ENCODE measurements at places on chromosomes 3 and 15. TPM values are rescaled to one million over a fixed set of nuclear protein-coding genes. Genes with fewer than 3 reads are reported as not detected.

DNA sequence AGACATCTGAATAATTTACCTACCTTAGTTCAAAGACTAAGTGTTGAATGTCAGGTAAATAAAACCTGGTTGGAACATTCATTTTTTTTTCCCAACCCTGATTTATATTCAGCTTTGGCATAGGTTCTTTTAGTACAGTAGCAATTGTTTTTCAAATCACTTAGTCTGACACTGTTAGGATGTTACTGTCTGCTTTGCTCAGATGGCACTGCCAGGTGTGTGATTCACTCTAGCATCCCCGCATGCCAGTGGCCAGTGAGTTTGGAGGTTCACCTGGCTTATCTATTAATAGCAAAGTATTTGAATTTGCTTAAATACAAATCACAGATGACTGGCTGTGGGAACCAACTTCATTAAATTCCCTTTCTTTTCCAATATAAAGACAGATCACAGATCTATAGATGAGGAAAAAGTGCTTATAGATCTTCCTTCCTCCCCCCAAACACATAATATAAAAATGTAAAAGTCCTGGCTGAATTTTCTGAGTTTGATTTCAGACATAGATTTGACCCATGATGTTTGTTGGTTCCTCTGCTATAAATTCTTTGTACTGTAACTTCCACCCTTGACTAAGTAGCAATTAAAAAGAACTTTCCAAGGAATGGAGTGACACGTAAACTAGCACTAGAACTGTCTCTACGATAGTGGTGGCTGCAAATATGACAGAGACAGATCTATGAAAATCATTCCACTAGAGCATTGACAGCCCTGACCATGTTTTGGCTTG lies 3.9 kb downstream of the THBS1 start:
- DNase-seq, result no peak

The SERPINI1 gene
- 15.4 TPM for total RNA-seq

DNA sequence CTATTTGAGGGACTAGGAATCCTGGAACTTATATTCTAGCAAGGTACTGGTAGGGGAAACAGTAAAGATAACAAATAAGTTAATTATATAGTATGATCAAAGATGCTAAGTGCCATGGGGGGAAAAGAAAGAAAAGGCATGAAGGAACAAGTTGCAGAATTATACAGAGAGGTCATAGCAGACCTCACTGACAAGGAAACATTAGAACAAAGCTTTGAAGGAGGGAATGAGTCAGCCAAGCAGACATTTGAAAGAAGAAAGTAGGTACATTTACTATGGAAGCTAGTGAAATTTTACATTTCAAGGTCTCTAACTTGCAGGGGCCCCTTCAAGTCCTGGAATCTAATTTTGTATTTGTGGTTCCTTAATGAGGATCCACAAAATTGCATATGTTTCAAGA lies 57.2 kb upstream of the TIPARP start:
- DNase-seq, result no peak

The PLSCR1 gene
- 270 TPM for total RNA-seq

DNA sequence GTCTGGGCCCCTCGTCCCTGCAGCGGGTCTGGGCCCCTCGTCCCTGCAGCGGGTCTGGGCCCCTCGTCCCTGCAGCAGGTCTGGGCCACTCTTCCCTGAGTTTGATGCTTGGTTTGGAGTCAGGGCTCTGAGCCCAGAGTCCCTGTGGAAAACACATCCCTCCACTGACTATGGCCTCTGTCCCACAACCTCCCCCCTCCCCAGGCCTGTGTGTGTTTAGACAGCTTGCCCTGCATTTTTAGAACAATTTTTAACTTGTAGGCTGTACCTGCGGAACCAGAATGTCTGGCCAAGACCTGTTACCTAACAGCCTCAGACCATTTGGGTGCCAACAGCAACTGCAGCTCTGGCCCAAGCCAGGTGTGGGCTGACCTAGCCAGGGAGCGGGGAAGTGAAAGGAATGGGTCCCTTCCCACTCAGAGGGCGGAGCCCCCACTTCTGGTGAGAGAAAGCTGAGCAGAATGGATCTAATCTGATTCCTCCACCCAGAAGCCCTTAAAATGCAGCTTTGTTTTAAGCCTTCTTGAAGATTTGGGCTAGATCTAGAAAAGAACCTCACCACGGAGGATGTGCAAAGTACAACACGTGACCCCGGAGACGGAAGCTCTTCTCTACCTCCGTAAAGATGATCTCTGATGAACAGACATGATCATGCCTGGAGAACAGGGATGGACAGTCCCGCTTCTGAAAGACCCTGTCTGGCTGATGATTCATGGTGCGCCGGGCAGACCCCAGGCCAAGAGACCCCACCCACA lies 60.5 kb upstream of the TFRC start:
- DNase-seq, result no peak
